Posterior cingulate gyrus (tissue), 11 donors: ENCODE measurements at places on chromosomes 12 and 14.

DNA sequence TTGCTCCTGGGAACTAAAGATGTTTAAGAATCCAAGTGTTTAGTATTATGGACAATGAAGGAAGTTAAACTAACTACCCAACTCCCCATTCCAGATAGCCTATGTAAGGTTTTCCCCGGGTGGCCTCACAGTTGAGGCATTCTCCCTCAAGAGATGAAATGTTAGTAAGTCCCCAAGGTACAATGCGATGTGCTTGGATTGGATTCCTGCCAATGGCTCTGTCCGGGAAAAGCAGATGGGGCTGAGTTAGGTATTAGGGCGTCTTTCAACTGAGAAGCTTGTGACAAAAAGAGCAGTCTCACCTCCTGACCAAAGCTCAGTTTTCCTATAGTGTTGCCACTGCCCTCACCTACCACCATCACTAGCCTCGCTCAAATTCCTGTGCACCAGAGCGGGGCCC is 64.8 kb upstream of the E2F7 start:
- no peak for DNase-seq

DNA sequence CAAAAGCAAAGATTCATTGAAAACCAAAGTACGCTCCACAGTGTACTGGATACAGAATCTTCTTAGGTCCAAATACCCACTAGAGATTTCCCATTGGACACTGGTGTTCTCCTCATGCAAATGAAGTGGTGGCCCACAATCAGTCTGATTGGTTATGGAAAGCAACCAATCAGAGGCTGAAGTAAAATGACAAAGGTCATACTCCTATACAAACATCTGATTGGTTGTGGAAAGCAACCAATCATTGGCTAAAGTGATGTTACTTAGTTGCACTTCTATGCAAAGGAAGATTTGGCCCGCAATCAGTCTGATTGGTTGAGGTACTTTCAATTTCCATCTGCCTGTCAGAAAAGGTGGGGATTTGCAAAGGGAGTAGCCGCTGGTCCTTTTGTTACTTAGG is 1.3 kb upstream of the WASHC3 start:
- DNase-seq = no peak

- DNase-seq = no peak
Observed at GRCh38 chr14:81971911-81972310, 438.3 kb upstream of the SEL1L start.

GRCh38 chr12:59088673-59089072 is 168.4 kb upstream of the LRIG3 start:
- no peak for DNase-seq

- DNase-seq = peak; percentile 47
Observed at GRCh38 chr14:89911010-89911919, 43.3 kb downstream of the EFCAB11 start.
